Effector CD8-positive, alpha-beta T cell (primary cell): ENCODE measurements at places on chromosomes 13 and 19.
A peak's percentile ranks its signal among the peaks of the same experiment; 100 is the strongest.

DNA sequence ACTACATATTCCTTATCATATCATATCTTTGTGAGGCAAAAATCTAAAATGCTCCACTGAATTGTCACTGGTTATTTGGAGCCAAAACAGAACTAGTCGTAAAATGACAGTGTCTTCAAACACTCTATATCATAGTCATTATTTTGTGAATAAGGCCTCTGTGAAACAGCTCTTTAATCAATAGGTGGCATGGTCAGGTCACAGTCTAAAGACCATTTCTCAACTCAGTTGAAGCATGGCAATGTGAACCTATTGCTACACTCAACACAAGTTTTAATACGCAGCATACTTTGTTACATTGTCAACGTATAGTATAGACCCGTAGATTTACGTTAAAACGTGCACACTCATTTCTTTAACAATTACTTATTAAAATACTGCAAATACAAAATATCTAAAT lies 131.3 kb upstream of the PCDH20 start:
- DNase-seq = no peak

DNA sequence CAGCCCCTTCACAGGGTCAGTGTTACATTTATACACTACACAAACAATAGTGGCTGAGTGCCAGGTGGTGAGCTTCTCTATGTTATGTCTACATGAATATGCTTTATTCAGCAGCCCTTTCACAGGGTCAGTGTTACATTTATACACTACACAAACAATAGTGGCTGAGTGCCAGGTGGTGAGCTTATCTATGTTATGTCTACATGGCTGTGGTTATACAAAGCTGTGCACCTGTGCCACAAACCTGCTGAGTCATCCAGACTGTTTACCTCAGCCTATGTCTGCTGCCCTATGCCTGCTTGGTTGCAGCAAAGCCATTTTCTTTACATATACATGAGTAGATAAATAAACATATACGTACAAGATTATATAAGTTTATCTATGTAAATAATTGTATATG lies 76.5 kb downstream of the ZNF726 start:
- no peak for DNase-seq

GRCh38 chr13:61695147-61695546 lies 279.5 kb upstream of the PCDH20 start:
- no peak for DNase-seq

DNA sequence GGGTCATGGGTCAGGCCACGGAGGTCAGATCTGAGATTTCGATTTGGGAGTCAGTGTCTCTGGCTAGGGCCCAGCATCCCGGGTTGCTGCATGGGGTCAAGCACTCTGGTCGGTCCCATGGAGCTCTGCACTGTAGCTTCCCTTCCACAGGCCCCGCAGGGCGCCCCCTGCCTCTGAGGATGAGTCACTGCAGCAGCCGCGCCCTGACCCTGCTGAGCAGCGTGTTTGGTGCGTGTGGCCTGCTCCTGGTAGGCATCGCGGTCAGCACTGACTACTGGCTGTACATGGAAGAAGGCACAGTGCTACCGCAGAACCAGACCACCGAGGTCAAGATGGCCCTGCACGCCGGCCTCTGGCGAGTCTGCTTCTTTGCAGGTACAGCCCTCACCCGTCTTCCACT lies 3.6 kb downstream of the CACNG7 start:
- DNase-seq = no peak

DNA sequence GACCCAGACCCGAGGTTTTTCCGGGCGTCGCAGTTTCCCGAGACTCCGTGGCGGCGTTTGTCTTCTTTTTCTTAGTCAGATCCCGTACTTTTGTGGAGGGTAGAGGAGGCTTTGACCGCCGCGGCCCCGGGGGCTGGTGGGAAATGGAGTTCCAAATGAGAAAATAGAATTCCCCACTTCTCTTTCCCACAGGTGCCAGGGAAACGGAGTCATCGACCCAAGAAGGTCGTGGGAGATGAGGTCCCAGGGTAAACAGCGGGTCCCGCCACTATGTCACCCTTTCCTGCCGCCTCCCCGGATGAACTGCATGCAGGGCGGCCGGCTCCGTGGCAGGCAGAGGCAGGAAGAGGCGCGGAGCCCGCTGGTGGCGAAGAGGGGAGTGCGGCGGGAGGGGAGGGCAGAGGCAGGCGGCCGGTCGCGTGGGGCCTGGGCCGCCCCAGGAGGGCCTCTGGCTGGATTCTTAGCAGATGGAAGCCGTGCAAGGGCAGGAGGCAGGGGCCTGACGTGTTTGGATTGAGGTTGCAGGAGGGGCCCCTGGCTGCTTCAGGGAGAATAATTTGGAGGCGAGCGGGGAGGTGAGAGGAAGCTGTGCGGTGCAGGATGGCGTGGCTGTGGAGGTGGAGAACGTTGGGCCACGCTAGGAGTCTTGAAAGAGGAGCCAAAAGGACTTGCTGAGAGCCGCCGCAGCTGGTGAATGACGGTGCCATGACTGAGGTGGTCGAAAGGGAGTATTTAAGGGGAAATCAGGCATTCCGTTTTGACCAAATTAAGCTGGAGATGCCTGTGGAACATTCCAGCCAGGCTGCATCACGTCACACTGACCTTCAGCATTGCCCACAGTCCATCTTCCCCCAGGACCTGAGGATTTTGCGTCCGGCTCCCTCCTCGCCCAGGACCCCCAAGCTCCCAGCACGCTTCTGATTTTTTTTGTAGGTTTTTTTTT lies 11.7 kb downstream of the CYTH2 start:
- peak; percentile 38 for DNase-seq

- no peak for DNase-seq
Observed at GRCh38 chr13:113155982-113156655, 2.3 kb upstream of the PROZ start.

DNA sequence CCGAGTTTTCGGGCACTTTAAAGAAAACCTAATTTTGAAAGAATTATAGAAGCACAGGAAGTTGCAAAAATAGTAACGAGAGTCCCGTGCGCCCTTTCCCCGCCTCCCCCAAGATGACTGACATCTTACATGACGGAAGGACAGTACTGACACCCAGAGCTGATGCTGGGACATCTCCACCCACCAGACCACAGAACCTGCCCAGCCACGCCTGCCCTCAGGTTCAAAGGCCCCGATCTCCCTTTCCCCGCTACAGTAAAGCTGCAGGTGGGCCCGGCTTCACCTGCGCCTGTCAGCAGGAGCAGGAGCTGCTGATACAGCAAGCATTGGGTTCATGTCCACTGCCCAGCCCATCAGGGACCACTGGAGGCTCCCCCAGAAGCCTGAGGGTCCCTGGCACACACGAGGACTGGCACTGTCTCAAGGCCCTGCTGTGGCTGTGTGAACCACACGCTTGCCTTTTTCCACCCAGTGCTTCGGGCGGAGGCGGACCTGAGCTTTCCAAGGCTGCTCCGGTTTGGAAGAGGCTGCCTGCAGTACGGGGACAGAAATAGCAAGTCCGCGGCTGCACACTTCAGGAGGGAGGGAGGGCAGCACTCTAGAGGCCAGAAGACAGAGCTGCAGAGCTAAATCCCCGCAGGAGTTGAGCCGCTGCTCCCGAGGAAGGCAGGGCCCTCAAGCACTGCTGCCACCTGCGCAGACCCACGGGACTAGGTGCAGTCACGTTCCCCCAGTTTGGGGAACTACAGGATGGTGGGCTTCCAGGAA lies 8.7 kb downstream of the MAP2K2 start:
- peak; percentile 50 for DNase-seq

DNA sequence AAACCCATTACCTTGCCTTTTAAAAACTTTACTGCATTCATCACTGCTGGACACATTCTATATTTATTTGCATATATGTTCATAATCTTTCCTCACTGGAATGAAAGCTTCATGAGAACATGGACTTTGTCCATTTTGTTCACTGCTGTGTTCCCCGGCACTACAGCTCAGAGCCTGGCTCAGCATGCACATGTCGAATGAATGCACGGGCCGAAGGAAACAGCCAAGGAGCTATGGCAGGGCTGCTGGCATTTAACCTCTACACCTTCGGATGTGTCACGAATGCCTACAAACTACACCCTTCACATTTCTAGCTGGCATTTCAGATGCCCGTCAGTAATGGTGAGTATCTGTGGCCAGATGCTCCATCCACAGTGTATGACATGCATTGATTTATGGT lies 7.6 kb downstream of the MTIF3 start:
- DNase-seq = no peak

DNA sequence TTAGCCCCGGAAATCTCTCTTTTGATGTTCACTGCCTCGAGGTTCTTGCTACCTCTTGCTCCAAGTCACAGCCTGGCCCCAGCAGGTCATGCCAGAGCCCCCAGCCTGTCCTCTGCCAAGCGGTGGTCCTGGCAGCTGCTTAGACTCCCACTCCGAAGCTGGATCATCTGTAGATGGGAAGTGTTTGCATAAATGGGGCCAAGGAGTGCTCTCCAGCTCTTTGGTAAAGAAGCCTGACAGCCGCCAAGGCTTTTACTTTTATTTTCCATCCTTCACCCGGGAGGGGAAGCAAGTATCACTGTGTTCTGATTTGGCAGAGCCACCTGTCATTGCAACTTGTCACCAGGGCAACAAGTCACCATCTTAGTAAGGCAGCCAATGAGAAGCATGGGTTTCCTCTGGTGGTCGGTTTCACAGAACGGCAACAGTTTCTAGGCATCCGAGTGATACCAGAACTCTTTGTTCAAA lies 10.6 kb upstream of the RETN start:
- DNase-seq = no peak

- no peak for DNase-seq
Observed at GRCh38 chr13:26500618-26501320, 56.7 kb upstream of the WASF3 start.

DNA sequence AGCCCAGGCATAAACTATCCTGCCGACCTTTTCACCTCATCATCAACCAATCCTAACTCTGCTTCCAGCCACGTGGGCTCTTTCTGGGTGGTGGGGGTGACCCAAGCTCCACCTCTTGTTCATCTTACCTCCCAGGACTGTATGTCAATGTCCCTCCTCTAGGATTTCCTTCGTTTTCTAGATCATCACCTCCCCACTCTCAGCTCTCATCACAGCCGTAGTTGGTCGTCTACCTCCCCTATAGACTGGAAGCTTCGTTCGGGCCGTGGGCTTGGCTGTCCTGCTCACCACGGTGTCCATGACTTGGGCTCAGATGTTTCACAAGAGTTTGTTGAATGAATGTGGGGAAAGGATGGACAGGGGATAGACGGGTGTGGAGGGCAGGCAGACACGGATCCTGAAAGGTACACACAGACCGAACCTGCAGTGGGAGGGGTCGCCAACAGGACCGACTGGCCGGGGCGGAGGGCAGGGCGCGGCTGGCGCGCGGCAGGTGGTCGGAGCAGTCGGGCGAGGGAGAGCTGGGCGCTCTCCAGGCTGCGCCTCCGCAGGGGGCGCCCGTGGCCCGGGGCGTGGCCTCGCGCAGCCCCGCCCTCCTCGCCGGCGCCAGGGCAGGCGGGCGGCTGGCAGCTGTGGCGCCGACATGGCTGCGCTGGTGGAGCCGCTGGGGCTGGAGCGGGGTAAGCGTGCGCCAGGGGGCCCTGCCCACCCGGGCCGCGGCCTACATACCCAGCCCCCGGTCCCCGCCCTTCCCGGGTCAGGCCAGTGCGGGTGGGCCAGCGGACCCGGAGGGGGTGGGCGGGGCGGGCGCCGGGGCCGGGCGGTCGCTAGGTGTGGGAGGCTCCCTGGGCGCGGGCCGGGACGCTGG lies at the start of gene LIN7B:
Gene LIN7B (plus strand): TSS at position 609 of the 868 bp plus-strand sequence. CDS start 35 bp downstream, at position 644.
- DNase-seq = peak; percentile 62
